ENCODE measurements at places on chromosomes 4 and X.

DNA sequence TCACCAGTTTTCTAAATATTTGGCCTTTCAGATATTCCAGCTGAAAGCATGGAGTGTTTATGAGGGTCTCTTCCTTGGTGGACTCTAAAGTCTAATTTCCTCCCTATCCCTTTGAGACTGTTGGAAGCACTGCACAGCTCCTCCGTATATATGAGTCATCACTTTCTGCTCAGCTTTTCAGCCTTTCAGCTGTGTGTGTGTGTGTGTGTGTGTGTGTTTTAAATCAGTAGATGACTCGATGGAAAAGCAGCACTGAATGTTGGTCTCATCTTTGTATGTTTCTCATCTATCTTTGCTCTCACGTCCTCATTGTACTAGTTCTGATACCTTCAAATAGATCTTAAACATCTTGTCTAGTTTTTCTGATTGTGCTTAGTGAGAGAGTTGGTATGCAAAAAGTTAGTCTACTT lies 81.6 kb downstream of the ZFX start:
- DNase-seq = no peak

GRCh38 chr4:104966349-104967033 lies 180.2 kb upstream of the TET2 start:
- DNase-seq = peak; percentile 15

DNA sequence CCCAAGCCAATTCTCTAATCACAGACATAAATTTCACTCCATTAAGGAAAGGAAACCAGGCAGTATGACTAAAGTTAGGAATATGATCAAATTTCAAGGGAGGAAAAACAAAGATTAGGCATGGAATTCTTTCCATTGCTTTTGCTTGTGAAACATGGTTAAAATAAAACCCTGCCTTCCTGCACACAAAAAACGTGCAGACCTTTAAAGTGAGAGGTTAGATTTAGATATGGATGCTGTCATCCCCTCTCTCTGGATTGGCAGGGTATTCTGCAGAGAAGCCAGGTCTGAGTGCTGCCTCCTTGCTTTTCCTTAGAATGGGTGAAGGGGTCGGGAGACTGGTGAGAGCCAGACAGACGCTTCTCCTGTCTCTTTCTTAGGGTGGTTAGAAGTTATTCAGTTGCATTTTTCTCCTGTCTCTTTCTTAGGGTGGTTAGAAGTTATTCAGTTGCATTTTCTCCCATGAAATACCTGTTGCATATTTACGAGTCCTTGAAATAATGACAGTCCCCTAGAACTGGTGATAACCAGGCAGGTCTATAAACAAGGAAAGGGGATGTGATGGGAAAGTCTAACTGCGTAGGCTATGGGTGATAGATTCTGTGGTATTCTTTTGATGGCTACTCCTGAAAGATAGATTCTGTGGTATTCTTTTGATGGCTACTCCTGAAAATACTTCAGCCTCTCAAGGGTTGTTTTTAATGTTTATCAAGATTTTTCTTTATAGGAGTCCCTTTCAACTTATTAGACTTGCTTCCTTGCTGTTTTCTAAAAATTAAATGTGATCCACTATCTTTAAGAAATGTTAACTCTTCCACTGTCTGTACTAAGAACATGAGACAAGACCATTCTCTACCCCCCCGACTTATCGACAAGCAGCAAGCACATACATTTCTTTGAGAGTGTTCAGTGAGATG lies 163.6 kb downstream of the SPRY1 start:
- DNase-seq = no peak

- DNase-seq = no peak
Observed at GRCh38 chr4:159010563-159011260, 92.2 kb upstream of the RAPGEF2 start.

DNA sequence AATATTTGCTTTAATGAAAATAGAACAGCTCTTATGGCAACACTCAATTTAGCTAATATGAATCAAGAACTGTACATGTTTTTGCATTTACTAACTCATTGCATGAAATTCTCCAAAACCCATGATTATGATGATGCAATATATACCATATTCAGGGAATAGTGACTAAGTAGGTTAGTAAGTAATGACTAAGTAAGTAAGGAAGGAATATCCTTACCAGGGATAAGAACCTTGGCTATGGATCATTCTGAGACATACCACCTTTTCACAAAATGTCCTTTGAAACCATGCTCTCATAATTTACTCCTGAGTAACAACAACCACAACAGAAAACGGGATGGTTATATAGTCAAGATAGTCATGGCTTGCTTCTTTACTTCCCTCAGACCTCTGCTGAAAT lies 1513.0 kb downstream of the STIM2 start:
- no peak for DNase-seq

DNA sequence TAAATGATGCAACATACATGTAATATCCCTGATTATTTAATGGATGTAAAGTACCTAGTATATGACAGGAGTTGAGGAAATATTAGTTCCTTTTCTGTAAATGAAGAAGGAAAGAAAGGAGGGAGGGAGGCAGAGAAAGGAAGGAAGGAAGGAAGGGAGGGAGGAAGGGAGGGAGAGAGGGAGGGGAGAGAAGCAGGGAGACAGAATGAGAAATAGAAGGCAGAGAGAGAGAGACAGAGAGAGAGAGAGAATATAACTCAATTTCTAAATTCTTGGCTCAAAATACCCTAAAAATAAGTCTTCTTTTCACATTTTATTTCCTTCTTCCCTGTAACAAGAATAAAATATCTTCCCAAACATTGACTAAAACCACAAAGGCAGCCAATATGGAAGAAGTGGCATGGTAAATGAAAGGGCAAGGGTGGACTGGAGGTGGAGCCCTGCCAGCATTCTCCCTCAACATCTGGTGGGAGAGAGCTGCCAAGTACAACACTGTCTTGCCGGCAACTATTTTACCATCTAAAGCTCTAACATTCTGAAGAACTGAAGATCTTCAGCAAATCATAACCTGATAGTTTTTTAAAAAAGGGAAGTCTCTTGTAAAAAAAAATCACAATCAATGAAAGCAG lies 245.1 kb downstream of the PPP3CA start:
- no peak for DNase-seq

DNA sequence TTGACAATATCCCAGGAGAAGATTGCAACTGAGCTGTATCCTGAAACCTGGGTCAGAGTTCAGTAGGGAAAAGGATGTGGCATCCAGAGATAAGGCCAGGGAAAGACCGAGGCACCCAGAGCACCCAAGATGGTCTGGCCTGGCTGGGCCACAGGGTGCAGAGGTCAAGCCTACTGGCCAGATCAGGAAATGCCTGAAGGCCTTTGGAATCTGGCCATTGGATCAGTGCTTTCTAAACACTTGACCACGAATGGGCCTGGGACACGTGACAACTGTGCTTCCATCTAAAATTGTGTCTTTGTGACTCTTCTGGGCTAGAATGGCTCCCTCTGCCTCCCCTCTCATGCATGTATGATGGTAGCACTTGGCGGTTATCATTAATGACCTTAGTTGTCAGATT lies 316.9 kb downstream of the EVC2 start:
- no peak for DNase-seq

GRCh38 chr4:38268837-38269236 lies 308.6 kb downstream of the PTTG2 start:
- DNase-seq = no peak

GRCh38 chr4:11475871-11476270 lies 47.2 kb upstream of the HS3ST1 start:
- DNase-seq = no peak

- DNase-seq = no peak
Observed at GRCh38 chr4:40165916-40166315, 30.9 kb upstream of the RHOH start.

DNA sequence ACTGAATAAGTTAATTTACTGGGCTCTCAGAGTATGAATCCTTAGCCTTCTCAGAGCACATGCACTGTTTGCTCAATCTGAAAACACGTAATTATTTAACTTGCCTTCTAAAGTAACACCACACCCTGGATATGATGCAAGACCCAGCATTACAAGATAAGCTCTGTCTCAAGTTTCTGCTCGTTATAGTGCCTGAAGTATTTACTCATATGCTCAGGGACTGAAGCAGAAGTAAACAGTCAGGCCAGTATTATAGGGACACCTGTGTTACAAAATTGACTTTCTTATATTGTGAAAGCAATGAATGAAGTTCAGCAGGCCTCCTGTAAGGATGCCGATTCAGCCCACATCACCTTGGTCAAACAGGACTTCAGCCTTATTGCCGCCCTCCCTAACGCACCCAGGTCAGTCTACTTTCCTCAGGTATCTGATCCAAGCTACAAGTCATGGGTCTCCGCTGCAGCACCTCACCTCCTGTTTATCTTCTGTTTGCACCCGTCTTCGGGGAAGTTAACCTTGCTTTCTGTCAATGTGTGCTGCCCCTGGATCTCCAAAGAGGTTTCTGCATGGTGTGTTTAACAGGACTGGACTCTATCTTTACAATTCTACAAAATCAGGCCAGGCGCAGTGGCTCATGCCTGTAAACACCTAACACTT lies 42.8 kb upstream of the KLF3 start:
- DNase-seq = no peak

DNA sequence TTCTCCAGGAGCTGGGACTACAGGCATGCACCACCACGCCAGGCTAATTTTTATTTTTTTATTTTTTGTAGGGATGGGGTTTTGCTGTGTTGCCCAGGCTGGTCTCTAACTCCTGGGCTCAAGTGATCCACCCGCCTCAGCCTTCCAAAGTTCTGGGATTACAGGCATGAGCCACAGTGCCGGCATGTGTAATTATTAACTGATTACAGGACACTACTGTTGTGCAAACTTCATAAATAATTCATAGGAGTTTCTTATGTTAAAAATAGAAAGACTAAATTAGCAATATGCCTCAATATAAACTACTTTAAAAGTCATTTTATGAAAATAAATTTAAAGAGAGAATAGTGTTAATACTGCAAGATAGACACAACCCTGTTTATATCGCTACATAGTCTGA lies 221.9 kb downstream of the SNCA start:
- no peak for DNase-seq

GRCh38 chr4:7823416-7823824 lies 116.2 kb downstream of the AFAP1 start:
- no peak for DNase-seq

DNA sequence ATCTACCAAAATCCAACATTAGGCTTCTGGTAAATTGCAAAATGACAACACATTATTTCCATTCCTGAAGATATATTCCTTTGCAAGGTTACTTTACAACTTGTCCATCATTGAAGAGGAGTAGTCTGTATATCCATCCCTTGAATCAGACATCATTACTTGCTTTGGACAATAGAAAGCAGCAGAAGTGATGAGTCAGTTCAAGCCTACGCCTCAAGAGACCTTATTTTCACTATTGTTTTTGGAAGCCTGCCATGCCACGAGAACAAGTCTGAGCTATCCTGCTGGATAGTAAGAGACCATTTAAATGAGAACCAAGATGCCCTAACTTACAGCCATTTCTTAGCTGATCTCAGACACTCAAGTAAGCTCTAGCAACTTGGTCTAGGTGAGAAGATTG lies 246.0 kb upstream of the HHIP start:
- no peak for DNase-seq

- no peak for DNase-seq
Observed at GRCh38 chrX:81082649-81083048, 119.1 kb downstream of the HMGN5 start.

GRCh38 chrX:78140206-78140605 lies 756 bp upstream of the TAF9B start:
- no peak for DNase-seq

- no peak for DNase-seq
Observed at GRCh38 chr4:38815885-38816782, 11.5 kb upstream of the TLR1 start.

DNA sequence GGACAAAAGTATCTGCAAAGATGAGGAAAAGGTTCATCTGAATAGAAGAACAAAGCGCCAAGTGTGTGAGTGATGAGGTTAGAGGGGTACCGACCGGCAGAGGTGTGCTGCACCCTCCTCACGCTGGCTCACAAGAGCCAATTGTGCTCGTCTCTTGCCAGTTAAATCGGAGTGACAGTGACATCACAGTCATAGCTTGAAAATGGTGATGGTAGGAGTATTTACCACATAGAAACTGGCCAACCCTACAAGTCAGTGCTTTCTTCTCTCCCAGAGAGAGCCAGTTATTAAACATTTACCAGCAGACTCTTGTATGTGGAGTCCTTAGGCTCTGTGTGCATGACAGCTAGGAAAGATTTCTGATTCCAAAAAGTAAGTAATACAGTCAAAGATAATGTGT lies 32.4 kb downstream of the CLDN22 start:
- DNase-seq = no peak

GRCh38 chrX:5979338-5979737 lies 249.3 kb downstream of the NLGN4X start:
- no peak for DNase-seq

GRCh38 chr4:115158296-115158695 lies 44.9 kb upstream of the NDST4 start:
- DNase-seq = no peak

GRCh38 chr4:75869100-75869499 lies 33.2 kb downstream of the PPEF2 start:
- DNase-seq = no peak

GRCh38 chr4:88106205-88106604 lies 52.2 kb downstream of the ABCG2 start:
- no peak for DNase-seq

DNA sequence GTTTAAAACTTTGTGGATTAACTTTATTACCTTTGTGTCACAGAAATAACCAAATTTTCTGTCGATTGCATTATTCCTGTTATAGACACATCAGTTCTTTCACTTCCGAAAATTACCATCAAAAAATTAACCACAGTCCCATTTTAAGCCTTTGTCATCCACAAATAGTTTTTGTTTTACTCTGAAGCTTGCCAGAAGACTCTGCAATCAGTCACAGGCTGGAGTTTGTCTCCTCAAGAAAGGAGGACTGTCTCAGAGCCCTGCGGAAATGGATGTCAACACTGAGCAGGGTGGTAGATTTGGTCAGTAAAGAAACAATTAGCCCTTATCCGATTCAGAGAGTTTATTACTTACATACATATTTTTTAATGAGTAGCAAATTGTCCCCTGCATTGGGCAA lies 20.1 kb upstream of the TCEAL4 start:
- no peak for DNase-seq

DNA sequence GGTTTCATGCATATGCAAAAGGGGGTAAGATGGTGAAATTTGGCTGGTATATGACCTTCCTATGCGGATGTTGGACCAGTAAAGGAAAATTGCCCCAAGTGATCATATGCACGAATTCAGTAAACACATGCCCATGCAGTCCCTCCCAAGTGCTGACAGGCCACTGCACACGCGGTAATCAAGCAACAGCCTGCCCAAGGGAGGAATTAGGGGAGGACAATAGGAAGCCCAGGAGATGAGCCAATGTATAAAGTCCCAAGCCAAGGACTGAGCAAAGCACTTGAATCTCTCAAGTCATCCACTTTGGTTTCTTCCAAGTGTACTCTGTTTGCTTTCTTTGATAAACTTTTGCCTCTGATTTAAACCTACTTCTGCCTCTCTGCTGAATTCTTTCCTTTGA lies 21.1 kb downstream of the MAGEB16 start:
- no peak for DNase-seq

GRCh38 chr4:119124352-119124751 lies 11.3 kb upstream of the MYOZ2 start:
- DNase-seq = no peak
